ENCODE measurements at places on chromosomes 2 and 18. TPM values are rescaled to one million over a fixed set of nuclear protein-coding genes. Genes with fewer than 3 reads are reported as not detected.

GRCh38 chr2:10352361-10352760 lies 49.7 kb downstream of the HPCAL1 start:
- no peak for DNase-seq

DNA sequence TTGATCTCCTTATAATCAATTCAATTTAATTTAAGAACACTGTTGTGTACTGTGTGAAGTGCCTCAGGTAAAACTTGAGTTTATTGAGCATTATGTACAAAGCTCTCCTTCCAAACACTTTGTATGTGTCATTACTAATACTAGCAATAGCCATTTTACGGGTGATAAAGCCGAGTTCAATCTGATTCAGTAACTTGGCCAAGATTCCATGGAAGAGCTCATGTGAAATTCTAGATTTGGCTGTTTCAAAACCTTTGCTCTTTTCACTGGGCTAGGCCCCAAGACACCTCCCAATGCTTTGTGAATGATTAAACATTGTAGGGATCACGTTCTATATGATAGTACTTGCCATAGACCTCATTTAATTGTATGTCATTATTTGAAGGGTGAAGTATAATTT lies 8.9 kb upstream of the NFE2L2 start:
- DNase-seq: no peak

GRCh38 chr2:72142570-72143440 lies 4.9 kb downstream of the CYP26B1 start:
- peak; percentile 83 for DNase-seq

- no peak for DNase-seq
Observed at GRCh38 chr2:86747711-86748639, 27.9 kb downstream of the RMND5A start.

- DNase-seq: no peak
Observed at GRCh38 chr18:68583685-68584084, 131.2 kb downstream of the TMX3 start.

- DNase-seq: no peak
Observed at GRCh38 chr2:197092431-197092830, 165.9 kb upstream of the PGAP1 start.

- no peak for DNase-seq
Observed at GRCh38 chr18:21559195-21559594, 41.3 kb downstream of the ESCO1 start.

- no peak for DNase-seq
Observed at GRCh38 chr2:60992985-60993392, 24.5 kb upstream of the PEX13 start.

DNA sequence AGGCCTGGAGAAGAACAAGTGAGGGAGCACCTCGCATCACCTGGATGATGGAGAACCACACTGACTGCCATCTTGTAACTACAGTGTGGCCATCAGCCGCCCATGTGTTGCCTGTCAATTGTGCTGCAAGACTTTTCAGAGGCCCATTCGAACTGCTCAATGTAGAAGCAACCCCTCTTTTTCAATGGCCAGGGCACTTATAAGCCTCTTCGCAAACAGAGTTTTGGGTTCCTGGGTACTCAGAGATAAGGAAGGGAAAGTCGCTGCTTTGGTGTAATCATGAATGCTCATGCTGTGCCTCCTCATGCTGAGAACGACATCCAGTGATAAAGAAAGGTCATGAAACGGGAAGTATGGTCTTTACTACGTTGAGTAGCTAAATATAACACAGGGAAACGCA lies 143.9 kb upstream of the SLC39A10 start:
- DNase-seq: no peak

DNA sequence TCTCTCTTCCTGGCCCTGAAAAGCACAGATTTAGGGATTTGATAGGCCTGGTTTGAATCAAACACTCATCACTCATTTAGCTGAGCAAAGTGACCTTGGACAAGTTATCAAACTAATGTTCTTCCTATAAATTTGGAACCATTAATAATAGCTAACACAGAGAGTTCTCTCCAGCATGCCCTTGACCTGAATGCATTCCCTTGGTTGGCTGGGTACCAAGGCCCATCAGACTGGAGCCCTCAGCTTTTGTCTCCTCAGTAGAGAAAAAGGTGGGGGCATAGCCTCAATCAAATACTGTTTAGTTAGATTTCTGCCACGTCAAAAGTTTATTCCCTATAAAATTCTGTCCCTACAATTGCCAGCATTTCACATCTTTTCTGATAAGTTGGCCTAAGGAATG lies 13.8 kb upstream of the MRPL19 start:
- DNase-seq: no peak

DNA sequence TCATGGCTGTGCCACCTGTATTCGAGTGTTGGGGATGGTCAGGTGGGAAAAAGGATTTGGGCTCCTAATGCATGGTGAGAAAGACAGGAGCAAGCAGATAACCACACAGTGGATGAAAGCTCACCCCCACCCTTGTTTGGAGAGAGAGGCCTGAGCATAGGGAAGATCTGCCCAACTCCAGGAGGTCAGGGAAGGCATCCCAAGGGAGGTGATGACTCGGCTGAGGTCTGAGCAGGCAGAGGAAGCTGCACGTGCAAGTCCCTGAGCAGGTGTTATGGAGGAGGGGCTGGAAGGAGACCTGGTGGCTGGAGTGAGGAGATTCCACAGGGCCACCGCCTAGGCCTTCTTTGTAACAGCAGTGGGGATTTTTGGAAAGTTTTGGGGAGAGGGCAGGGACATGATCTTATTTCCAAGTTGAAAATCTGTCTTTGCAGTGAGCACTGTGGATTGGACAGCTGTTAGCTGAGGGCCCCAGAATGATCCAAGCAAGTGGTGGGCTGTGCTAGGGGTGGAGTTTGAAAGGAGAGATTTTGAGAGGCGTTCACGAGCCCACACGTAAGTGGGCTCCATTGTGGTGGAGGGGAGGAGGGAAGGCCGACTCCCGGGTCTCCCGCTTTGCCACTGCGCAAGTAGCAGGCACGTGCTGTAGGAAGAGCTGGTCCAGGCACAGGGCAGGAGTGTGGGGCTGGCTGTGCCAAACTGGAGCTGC lies 228.5 kb downstream of the GLI2 start:
- no peak for DNase-seq

Gene BUB1
- total RNA-seq: 0.83 TPM

Gene FBXO36
- 1.2 TPM for total RNA-seq

Gene CCL20
- not detected for total RNA-seq

Gene IL1F10
- total RNA-seq: not detected

Gene NIFK
- 28.8 TPM for total RNA-seq

Gene FZD7
- 34.7 TPM for total RNA-seq

Data from cardiac septum (tissue), 1 donor.